ENCODE measurements at places on chromosomes 6 and 20.

DNA sequence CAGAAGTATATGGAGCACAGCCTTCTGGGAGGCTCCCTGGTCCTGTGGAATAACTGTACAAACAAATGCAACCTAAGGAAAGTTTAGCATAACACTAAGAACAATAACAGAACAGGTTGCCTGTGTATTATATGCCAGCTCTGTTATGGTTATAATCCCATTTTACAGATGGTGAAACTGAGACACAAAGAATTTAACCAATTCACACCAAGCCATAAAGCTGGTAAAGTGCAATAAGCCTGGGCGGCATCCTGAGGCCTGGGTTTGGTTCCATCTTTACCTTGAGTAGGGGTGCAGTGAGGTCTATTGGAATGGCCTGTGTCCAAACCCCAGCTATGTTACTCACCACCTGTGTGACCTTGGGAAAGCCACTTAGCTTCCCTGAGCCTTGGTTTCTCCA lies 14.7 kb upstream of the PACSIN1 start:
- DNase-seq, result no peak

- DNase-seq, result no peak
These were observed 149.1 kb downstream of the ZDHHC14 start for GRCh38 chr6:157530126-157530525.

GRCh38 chr6:113645576-113645970 lies 211.6 kb upstream of the MARCKS start:
- no peak for DNase-seq

DNA sequence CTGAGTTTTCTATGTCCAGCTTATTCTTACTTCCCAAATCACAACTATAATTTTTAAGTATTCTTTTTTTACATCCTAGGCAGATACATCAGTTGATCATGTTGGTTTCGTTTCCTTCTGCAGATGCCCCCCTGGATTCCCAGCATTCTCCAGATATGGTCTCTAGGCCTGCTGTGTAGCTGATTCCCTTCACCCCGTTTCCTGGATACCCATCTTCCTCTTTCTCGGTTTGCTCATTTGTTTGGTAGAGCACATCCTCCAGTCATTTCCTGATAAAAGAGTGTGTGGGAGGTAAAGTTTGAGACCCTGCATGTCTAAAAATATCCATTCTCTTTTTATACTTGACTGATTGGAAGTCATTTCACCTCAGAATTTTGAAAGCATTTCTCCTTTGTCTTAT lies 66.4 kb downstream of the ANKS1A start:
- no peak for DNase-seq

DNA sequence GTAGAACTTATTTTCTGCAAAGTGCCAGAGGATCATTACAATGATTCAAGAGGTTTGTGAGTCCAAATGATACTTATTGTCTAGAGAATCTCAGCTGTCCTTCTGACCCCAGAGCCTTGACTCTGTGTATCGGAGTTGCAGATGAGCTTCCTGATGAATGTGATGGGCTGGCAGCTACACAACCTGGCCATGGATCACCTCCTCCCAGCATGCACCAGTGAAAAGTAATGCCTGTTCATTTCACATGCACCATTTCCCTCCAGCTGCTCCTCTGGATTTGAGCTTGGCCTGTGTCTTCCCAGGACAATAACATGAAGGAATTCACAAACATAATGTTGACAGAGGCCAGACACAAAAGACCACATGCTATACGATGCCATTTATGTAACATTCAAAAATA lies 30.0 kb downstream of the SNHG17 start:
- no peak for DNase-seq

DNA sequence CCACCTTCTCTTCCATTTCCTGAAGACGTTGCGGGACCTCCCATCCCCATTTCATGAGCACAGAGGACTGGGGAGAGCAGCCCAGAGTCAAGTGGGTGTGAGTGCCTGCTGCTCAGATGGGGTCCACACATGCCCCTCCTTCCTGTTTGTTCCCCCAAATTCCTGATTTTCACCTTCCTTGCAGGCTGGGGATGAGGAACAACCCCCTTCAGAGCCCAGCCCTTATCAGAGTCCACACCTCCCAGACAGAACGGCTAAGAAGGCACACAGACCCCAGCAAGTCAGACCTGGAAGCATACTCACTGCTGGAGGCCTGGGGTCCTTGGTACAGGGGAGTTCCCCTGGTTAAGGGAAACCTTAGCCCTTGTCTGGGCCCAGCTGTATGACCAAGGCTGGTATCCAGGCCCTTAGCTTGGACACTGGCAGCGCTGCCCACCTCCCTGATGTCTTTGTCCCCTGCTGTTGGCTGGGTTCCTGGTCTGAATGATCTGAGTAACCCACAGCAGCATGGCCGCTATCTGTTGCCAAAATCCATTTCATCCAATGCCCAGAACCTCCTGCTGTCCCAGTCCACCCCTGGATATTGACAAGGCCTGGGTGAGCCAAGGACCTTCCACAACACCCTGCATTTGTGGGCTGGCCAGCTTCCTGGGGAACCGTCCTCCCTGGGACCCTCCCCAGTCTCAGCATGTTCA lies 230.9 kb downstream of the SYNDIG1 start:
- DNase-seq, result no peak

GRCh38 chr6:157235600-157236039 lies 87.7 kb downstream of the TMEM242 start:
- DNase-seq, result peak; percentile 68

GRCh38 chr6:157830354-157831017 lies 7.4 kb downstream of the SNX9 start:
- DNase-seq, result no peak

GRCh38 chr20:31740208-31740607 lies 1.1 kb downstream of the TPX2 start:
- DNase-seq, result no peak

- DNase-seq, result no peak
These were observed 32.5 kb upstream of the DLGAP4 start for GRCh38 chr20:36273414-36274180.

GRCh38 chr6:71766146-71766760 lies 120.1 kb upstream of the RIMS1 start:
- no peak for DNase-seq

GRCh38 chr6:6878887-6879585 lies 228.7 kb upstream of the RREB1 start:
- no peak for DNase-seq
